H4 (cell line): ENCODE measurements at places on chromosomes 7 and 10.

DNA sequence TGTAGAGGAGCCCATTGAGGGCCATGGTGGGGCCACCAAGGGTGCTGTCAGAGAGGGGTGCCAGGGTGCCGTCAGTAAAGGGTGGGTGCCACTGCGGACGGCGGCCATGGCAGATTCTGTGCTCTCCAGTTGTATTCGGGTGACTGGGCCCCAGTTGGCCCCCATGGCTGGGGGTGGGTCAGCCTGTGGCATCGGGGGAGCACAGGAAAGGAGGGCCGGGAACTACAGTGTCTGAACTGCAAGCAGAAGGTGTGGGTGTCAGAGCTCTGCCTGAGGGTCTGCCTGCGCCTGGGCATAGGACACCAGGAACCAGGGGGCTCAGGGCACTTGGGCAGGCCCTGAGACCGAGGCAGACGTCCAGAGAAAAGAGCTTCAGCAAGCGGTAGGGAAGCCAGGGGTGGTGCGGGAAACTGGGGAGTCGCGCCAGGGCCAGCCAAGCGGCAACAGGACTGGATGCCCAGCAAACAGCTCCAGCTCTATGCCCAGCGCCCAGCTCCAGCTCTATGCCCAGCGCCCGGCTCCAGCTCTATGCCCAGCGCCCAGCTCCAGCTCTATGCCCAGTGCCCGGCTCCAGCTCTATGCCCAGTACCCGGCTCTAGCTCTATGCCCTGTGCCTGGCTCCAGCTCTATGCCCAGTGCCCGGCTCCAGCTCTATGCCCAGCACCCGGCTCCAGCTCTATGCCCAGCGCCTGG is 502.3 kb upstream of the FOXK1 start:
- no peak for DNase-seq

GRCh38 chr7:3174515-3175284 is 126.4 kb upstream of the SDK1 start:
- DNase-seq = no peak

- no peak for DNase-seq
Measured at GRCh38 chr7:87510411-87510875, 35.0 kb upstream of the ABCB4 start.

DNA sequence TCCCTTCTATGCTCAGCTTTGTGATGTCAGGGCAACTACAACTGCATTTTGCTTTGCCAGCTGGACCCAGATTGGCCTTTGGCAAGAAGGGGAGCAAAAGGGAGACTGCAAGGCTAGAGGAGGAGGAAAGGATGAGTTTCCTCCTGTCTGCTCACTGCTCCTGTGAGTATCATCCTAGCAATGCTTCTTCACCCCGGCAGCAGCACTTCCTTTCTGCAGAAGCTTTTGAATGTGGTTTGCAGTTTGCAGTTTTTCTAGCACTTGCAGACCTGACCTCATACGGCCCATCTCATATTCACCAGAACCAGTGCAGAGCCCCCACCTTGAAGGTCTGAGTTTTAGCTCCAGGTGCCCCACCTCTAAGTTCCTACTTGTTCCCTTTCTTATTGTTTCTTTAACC is 14.8 kb downstream of the C7orf33 start:
- no peak for DNase-seq

- peak; percentile 47 for DNase-seq
Measured at GRCh38 chr10:84310470-84310869, 17.9 kb upstream of the CCSER2 start.

GRCh38 chr10:80536361-80536835 is 1.3 kb upstream of the SH2D4B start:
- DNase-seq = no peak

DNA sequence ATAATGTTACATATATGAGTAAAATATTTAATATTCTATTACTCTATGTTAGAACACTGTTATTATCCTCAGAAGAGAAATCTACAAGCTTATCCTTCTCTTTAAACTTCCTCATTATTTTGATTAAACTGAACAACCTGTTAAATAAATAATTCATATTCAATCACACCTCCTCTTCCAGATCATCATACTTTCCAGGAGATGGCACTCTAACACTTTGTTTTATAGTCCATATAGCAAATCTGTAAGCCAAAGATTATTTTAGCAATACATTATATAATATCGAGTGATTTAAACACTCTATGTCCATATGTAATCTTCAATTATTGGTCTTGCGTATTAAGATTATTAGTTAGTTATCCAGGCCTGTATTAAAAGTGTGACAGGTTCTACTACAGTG is 694.1 kb downstream of the ANKRD7 start:
- DNase-seq = peak; percentile 42
